HS-5 (cell line): ENCODE measurements at places on chromosomes 6 and 20.

DNA sequence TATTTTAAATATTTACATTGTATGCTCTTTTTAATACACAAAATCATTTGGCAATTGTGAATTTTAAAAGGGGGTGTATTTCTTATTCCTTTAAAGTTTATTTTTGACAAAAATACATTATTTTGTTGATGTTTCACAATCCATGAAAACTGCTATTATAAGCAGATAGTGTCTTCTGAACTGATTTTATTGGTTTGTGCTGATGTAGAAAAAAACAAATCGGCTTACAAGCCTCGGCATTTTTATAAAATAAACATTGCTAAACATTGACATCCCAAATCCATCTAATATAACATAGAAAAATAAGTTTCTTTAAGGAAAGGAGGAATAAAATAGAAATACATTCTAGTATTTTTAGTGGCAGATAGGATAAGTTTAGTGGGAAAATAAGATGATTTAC lies 634.7 kb downstream of the GRIK2 start:
- DNase-seq: no peak

DNA sequence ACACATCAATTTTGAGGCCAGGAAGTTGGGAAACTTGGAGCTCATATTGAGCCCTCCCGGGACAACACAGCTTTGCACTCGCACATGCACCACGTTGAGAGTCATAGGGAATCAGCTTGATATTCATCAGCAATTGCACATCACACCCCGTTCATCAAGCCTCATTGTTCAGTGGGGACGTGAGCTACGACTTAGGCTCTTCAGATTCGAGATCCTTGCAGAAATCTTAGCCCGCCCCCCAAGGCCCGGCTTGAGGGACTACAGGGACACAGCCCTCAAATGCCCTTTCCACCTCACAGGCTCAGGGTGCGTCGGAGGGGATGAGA lies 93.0 kb upstream of the MAFB start:
- no peak for DNase-seq

GRCh38 chr6:132231121-132231884 lies 170.0 kb downstream of the MOXD1 start:
- DNase-seq: no peak

DNA sequence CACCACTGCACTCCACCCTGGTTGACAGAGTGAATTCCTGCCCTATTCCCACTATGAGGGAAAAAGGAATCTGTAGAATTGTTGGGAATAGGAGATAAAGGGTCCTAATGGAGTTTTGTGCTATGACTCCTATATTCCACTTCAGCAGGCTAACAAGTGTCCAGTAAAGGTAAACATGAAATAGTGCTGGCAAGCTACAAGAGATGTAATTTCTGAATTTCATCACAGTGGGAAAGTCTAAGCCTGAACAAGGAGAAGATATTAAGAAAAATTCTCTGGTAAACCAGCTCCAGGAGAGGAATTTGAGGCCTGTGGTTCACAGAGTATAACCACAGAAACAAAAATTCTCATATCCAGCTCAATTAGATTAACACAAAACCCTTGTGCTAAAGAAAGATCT lies 10.3 kb upstream of the C6orf58 start:
- DNase-seq: no peak
